Stimulated activated CD8-positive, alpha-beta memory T cell treated with anti-CD3 and anti-CD28 coated beads, Interleukin-4, amount 100 ng/mL, for 24 hours (primary cell): ENCODE measurements at places on chromosomes 7 and 10.

GRCh38 chr10:31723106-31723750 lies 205.4 kb downstream of the ARHGAP12 start:
- DNase-seq = no peak

GRCh38 chr7:112357136-112357535 lies 93.1 kb upstream of the IFRD1 start:
- DNase-seq = no peak

GRCh38 chr7:82211333-82211732 lies 232.2 kb downstream of the CACNA2D1 start:
- no peak for DNase-seq

DNA sequence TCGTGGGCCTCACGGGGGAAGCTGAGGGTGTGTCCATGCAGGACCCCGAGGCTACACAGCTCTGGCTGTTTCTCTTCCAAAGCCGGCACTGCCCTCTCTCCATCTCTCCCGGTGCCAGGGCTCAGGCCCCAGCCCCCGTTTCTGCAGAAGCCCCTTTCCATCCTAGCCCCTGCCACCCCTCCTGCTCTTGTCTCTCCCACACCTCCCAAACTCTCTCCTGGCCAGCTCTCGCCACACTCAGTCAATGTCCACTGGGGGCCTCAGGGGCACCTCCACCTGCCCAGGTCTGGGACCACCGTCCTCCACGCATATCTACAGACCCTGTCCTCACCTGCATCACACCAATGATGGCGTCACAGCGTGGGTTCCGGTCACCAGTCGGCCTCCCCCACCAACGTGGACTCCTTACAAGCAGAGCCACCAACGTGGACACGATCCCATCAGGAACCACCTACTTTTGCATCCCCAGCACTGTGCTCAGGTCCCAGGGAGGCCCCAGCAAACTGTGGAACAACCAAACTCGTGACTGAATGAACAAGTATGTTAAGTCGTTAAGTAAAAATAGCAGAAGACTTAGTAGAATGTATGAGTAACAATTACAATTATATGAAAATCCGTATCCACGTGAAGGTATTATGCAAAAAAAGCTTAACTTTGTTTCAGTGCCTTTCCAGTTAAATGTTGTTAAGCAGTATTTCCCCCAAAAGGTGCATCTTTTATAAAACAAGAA lies 38.4 kb downstream of the DIP2C start:
- DNase-seq = no peak

GRCh38 chr10:56258378-56258777 lies 102.7 kb downstream of the ZWINT start:
- DNase-seq = no peak

DNA sequence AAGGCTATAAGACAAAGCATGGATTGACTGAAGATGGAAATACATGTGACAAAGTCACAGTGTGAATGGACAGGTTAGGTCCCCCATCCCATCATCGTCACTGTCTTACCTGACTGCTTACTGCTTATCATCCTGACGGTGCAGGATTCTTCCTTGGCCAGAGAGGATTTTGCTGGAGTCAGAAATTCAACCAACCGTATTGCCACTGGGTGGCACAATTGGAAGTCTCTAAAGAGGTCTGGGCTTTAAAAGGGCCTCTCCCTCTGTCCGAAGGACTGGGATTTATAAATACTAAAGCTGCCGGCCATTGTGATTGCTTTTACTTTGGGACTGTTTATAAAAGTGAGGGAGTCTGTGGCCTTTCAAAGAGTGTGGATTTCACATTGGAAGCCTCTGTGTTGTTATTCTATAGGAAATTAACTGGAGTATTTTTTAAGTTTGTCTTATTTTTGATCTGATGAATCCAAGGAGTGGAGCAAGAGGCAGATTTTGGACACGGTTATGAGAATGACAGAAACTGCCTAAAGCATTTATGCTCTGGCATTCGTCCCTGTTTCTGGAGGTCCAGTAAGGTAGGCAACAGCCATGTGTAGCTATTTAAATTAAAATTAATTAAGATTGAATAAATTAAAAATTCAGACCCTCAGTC lies 113.3 kb upstream of the CREB5 start:
- no peak for DNase-seq
